HT-29 (cell line): ENCODE measurements at places on chromosomes 4 and X.

GRCh38 chr4:122224348-122224747, 72.2 kb downstream of the BLTP1 start:
- DNase-seq: peak; percentile 6

DNA sequence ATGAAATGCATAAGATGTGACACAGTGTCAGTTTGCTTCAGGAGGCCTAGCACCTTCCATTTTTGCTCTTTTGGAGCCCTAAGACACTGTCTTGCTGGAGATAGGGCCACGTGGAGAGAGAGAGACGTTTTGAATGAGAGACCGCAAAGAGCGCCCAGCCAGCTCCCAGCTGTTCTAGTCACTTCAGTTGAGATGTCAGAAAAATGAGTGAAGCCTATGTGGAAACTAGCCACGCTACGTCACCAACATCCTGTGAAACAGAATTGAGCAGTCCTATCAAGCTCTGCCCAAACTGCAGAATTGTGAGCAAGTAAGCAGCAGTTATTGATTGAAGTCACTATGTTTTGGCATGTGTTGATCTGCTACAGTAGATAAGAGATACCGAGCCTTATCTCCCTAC, 13.1 kb downstream of the GPR82 start:
- DNase-seq: no peak

- DNase-seq: no peak
Observed at GRCh38 chr4:163680386-163681098, 186.1 kb downstream of the TMA16 start.

GRCh38 chrX:74420196-74421035, 877 bp upstream of the SLC16A2 start:
- DNase-seq: no peak

GRCh38 chr4:58042176-58042575, 932.0 kb upstream of the IGFBP7 start:
- no peak for DNase-seq

- DNase-seq: no peak
Observed at GRCh38 chr4:178970433-178971140, 1528.3 kb upstream of the AGA start.

DNA sequence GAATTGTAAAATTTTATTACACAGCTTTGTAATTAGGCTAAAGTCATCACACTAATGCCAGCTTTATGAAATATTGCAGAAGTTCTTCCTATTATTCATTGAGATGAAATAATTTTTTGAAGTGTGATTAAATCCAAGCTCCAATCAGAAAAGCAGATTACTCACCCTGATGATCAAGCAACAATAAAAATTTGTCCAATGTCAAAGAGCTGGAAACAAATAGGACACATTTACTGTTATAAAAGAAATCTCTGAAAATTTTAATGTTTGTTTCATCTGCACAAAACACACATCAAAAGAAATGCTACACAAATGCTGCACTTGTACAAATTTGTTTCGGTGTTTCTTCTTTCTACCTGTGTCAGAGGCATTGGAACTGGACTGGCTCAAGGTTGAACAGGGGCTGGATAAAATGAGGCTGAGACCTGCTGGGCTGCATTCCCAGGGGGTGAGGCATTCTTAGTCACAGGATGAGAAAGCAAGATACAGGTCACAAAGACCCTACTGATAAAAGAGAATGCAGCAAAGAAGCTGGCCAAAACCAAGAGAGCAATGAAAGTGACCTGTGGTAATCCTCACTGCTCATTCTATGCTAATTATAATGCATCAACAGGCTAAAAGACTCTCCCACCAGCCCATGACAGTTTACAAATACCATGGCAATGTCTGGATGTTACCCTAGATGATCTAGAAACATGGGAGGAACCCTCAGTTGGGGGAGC, 78.3 kb downstream of the GASK1B start:
- peak; percentile 87 for DNase-seq

DNA sequence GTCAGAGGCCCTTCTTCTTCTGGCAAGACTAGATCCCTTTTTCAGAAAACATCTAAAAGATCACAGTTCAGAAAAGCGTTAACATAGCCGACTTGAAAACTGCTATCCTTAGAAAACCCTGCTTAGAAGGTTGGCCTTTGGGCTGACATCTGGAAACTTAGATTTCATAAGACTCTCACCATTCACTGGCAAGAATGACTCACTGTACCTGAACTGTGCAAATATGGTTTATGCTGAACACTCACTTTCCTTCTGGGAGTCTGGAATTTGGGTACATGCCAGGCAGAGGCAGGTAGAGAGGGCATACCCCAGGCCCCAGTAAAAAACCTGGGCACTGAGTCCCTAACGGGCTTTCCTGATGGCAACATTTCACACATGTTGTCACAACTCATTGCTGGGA, 88.8 kb upstream of the GPC3 start:
- no peak for DNase-seq

DNA sequence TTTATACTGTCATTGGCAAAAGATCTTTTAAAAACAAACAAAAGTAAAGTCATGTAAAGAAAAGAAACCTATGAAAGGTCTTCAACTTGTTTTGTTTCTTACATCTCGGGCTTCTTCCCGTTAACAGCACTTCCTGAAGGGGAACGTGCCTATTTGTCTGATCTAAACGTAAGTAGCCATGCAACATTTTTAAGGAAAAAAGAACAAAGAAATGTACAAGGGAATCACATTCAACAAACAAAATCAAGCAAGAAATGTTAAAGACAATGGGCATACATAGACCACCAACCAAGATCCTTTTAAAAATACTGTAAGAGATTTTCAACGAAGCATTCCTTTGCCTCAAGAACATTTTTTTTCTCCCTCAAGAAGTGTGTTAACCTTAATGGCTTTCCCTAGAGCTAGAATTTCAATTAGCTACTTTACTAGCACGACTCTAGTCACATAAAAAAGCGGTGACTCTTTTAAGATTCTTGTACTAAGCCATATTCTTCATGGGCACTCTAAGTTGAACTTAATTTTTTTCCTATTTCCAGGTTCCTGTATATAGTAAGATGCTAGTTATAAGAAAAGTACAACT, 112.0 kb upstream of the TTC29 start:
- no peak for DNase-seq

DNA sequence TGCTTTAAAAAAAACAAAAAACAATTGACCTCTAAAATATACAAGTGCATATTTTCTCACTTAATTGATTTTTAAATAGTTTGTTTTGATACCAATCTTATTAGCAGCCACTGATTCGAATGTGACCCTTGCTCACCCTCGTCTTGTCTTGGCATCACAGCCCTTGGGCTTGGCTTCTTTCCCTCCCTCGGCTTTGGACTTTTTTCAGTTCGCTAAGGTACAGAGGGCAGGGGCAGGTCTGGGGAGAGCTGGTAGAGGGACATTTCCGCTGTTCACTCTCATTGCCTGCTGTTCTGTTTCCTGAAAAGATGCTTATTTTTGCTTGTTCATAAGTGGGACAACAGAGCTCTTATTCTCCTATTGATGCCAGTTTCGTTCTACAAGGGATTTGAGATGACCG, 88.5 kb upstream of the RPS6KA3 start:
- DNase-seq: no peak

DNA sequence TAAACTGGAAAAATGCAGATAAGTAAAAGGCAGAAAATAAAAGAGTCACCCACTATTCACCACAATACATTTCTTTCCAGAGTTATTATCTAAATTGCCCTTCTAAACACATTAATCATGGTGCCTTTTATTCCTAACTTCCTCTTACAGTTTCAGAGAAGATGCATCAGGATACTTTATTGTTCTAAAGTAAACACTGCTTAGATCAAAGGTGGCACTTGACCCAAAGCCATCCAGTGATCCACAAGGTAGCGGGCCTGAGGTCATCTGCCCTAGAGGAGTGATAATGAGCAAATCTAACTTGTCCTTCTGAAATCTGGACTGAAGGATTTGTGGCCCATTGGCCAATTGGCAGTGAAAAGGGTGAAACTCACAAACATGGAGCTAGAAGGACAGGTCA, 12.0 kb upstream of the TMEM154 start:
- no peak for DNase-seq

- peak; percentile 58 for DNase-seq
Observed at GRCh38 chrX:50448565-50448964, 22.1 kb downstream of the DGKK start.

DNA sequence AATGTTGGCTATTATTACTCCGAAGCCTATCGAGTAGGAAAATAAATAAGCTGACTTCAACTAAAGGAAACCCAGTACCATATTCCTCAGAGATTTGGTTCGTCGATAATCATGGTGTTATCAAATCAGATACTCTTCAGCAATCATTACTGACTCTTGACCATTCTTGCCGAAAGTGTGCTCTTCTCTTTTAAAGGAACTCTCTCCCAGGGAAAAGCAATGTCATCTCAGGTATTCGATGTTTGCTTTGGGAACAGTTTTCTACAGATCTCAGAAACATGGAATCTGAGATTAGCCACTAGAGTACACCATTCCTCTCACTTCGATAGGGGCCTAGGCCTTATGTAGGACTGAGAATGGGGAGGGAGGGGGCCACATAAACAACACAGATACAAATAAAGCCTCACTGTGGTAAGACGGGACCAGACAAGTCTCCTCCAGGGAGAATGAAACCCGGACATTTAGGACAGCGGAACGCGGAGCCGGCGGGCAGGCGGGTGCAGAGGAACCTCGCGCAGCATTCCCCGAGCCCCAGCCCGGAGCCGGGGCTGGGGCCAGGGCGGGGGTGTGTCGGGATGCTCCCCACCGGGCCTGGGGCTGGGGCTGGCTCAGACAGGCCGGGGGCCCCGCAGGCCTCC, 581 bp downstream of the DNAJB14 start:
- peak; percentile 48 for DNase-seq

DNA sequence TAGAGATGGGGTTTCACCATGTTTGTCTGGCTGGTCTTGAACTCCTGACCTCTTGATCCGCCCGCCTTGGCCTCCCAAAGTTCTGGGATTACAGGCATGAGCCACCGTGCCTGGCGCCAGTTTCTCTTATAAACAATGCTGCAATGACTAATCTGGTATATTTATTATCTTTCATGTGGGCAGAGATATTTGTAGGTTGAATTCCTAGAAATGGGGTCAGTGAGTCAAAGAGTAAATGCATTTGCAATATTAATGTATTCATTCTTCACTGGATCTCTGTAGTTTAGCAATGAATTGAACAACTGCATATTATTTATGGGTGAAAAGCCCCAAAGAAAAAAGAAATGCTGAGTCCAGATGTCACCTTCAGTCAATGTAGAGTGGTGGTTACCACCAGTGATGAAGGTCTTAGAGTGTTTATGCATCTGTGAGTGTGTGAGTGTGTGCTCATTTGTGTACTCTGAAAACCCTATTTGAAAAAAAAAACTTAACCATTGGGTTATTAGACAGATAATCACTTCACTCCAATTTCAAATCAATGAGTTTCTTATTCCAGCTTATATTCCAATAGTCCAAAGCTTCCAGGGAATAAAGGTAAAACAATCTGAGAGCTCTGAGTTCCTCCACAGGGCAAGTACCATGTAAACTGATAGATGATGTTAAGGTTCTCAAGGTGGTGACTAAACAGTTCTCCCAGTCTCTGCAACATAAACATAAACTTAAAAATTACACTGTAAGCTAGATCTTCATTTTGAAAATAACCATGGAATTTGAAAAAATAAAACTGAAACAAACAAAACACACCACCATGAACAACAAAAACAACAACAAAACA, 22.6 kb upstream of the CD38 start:
- no peak for DNase-seq

GRCh38 chrX:115650916-115651315, 89.9 kb downstream of the PLS3 start:
- peak; percentile 71 for DNase-seq

GRCh38 chrX:136204571-136204970, 46.6 kb downstream of the MAP7D3 start:
- DNase-seq: peak; percentile 37

GRCh38 chr4:60201052-60201673, 999.0 kb upstream of the ADGRL3 start:
- peak; percentile 83 for DNase-seq

GRCh38 chr4:152763796-152764195, 15.7 kb downstream of the TIGD4 start:
- DNase-seq: no peak

GRCh38 chrX:15549189-15550012, 48.8 kb downstream of the BMX start:
- DNase-seq: no peak

- DNase-seq: no peak
Observed at GRCh38 chr4:118983831-118984230, 95.2 kb downstream of the SYNPO2 start.

DNA sequence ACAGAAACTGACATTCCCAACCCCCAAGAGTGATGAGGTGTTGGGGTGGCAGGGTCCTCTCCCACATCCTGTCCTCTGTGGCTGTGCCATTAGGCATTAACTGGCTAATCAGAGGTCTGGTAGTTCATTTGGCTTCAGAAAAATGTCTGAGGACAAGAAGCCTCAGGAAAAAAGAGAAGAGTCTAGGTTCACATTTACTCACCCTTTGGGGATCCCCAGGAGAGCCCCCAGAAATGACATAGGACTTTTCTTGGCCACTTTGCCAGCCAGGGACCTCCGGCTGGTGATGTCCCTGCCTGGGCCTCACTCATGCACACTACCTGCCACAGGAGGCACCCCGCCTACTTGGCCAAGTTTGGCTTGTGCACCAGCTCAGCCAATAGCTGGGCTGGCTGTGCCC, 173.0 kb downstream of the RBM46 start:
- DNase-seq: no peak

DNA sequence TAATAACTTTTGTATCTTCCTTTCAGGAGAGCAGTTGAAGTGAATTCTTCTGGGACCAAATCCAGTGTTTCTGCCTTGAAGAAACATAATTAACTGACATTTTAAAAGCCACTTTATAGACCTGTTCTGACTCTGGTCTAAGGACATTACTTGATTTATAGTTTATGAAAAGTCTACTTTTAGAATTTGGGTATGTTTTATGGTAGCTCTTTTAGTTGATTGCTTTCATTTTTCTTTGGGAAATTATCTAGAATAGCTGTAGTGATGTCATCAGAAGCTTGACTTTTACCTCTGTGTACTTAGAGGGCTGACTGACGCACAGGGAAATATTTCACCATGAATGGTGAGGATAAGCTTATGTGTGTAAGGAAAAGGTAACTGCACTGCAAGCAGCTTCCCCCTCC, 131.8 kb upstream of the LIMCH1 start:
- no peak for DNase-seq

DNA sequence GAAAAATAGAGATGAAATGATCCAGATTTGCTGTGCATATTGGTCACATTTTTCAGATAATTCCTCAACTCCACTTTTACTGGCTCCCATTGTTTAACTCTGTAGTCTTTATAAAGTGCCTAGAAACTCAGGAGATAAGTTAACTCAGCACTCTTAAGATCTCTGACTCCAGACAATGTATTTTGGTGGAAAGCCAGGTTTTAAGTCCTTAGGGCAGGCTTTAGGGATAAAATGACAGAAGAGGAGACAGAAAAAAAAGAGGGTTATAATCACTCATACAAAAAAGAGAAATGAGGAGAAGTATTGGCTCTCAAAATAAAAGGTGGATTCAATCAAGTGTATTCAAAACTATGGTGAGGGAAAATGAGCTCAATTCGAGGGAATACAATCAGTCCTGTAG, 674.8 kb upstream of the INTU start:
- DNase-seq: no peak

DNA sequence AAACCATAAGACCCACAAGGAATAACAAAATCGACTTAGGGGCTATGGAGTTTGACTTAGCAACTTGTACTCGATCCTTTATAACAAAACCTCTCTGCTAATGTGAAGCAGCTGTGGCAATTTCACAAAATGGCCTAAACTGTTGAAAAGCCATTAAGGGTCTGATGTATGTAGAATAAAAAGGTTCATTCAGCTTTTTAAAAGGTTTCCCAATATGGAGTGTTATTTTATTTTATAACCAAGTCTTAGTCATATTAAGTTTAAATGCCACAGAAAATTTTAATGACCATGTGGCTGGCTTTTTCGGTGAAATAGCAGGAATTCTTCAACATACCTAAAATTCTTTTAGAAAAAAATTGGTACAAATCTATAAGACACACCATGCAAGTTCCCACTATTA, 291.8 kb upstream of the HAND2 start:
- DNase-seq: no peak
